ENCODE measurements at places on chromosomes 11 and 22.

GRCh38 chr11:126407101-126407521 lies 51.6 kb downstream of the ST3GAL4 start:
- DNase-seq: no peak

DNA sequence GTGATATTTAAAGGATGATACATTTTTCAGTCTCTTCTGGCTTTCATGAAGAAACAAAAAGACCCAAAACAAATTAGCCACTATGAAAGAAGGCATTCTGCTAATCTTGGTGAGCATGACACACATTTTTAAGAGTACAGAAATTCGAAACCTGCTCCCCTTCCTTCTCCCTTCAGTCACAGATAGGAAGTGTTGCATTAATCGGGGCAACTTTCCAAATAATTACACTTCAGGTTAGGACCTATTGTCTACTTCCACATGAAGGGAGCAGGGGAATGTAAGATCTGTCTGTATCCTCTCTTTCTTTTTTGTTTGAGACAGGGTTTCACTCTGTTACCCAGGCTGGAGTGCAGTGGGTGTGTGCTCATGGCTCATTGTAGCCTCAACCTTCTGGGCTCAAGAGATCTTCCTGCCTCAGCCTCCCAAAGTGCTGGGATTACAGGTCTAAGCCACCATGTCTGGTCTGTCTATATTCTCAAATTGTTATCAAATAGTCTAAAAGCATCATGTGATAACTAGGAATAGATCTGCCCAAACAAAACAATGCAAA lies 45.8 kb downstream of the NCAM1 start:
- DNase-seq: peak; percentile 60

DNA sequence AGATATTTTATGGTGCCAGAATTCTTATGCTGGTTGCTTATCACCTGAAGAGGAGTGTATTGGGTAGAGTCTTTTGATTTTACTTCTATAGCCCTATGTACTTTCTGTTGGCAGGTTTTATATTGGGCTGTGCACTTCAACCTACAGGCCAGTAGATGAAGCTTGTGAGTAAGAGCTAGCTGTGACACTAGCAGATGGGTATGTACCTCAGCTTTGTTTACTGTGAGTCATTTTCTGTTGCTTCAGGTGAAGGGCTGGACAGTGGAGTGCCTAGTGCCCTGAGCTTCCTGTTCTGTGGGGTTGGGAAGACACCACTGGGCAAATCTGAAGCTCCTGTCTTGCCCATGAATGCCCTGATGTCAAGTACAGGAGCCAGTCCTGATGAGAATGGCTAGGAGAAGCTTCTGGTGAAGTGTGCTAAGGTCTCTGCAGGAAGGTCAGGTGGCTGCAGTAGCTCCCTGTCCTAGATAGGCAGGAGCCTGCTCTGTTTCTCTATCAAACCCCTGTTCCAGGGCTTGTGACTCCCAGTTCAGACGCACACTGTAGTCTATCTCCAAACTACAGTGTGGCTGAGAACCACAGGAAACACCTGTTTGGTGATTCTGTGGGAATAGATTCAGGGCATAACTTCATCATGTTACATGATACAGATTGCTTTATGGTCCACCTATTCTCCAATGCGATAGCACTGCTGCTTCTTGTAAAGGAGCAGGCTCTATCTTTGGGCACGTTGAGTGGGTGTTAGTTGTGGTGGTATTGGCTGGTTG lies 755.7 kb downstream of the KCNA4 start:
- no peak for DNase-seq

DNA sequence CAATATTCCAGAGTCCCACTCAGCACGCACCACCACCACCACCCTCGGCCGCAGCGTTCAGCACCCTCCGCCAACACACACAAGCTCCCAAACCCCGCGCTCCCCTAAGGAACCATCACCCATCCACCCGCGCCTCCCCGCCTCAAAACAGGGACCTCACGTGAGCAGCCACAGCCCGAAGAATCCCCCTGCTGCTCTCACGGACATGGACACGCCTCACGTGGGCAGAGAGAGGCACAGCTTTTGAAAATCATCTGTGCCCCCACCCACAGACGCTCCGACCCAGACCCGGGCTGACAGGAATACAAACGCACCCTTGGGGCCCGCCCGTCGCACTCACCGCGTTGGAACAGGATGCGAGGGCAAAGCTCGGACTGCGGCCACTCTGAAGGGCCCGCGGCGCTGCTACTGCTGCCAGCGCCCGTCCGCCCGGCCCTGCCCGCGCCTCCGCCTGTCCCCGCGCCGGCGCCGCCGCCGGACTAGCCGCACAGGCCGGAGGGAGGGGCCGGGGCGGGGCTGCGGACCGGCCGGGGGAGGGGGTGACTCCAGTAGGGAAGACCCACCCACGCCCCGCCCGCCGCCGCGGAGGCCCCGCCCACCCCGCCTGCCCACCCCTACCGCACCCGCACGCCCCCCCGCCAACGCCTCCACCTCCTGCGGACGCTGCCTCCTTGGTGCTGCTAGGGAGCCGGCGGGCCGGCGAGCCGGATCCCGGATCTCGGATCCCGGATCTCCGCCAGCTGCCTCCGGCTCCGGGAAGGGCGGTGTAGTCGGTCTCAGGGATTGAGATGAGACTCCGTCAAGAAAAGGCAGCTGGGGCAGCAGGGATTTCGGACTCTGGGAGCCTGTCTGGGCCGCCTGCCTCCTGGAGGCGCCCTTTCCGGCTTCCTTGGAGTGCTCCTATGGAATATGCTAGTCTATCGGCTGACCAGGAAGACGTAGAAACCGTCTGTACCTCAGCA lies at the start of gene TRIM3:
TSS of gene TRIM3 (minus strand) at position 491 of the 962 bp plus-strand sequence. CDS start 8,246 bp downstream, outside the sequence.
- DNase-seq: peak; percentile 97

GRCh38 chr11:96185220-96185768 lies 157.7 kb downstream of the MAML2 start:
- no peak for DNase-seq

DNA sequence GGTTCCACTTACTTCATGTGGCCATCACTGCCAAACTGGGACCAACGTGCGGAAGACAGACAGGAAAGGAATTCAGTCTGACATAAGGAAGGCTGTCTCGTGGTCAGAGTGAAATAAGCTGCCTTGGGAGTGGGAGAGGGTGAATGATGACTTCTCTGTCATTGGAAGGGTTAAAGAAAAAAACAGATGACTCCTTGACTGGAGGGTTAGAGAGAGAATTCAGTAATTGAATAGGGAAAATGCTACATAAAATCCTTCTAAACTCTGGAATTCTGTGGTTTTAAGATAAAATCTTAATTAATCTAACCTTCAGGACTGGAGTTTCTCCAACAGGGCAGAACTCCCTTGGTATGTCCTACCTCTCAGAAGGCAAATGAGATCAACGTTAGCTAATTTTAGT lies 33.8 kb downstream of the RAB30 start:
- no peak for DNase-seq

DNA sequence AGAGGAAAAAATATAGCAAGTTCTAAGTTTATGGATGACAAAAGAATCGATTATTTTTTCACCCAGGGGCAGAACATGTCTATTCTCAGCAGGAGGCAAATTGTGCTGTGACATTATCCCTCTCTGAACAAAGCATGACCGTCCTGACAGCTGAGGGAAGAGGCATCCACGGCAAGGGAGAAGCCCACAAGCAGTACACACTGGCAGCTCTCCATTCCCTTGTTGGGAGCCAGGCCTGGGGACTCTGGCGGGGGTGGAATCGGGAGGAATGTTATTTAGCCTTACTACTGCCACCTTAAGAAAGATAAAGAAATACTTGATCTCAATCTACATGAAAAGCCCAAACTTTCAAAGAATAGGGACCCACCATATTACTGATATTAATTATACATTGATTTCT lies 3.4 kb downstream of the KIRREL3 start:
- peak; percentile 52 for DNase-seq

DNA sequence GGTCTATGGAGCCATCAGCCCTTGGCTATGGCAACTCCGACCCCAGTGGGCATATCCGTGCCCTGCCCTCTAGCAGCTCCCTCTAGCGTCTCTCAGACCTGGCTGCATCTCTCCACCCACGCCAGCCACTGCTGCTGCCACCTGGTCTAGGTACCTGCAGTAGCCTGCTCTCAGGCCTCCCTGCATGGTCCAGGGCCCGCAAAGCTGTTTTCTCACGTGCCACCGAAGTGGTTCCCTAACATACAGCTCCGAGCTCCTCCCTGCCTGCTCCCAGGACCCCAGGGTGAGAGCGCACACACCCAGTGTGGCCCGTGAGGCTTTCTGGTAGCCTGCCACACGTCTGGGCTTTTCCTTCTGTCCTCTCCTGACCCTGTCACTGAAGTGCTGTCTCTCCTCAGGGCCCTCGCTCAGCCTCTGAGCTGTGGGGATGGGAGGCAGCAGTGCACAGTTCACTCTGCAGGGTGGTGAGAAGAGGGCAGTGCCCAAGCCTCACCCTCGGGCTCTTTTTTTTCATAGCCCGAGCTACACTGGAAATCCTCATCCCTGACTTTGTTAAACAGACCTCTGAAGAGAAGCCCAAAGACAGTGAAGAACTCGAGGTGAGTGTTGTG lies 14.3 kb downstream of the DGCR8 start:
- DNase-seq: no peak

DNA sequence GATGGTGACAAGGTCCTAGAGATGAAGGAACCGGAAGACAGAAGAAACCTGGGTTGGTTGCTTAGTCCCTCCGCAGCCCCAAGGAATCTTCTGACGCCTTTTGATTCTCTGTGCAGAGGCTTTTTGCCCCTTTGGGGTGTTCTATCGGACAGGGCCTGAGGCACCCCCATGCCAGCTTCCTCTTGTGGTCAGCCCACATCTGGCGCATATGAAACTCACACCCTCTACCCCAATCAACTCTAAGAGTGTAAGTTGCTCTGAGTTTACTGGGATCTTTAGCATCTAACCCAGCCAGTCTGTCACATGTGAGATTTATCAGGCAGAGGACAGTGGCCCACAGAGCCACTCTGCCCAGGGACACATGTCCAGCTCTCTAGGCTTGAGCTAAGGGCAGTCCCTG lies 17.4 kb downstream of the RASD2 start:
- DNase-seq: no peak

DNA sequence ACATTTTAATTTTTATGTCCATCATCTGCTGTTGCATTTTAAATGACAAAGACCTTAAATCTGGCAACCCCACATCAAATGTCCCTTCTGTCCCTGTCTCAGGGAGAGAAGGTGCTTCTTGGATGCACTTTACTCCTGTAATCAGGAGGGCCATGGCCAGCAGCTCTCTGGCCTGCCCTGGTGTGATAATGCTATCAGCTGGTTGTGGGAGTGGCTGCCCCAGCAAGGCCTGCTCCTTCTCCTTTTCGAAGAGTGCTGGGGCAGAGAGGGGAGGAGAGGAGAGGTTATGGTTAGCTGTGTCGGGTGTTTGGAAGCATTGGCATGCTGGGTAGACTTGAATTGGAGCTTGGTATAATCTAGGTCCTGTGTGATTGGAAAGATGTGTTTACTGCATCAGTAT lies 12.8 kb downstream of the TNRC6B start:
- DNase-seq: no peak

GRCh38 chr22:26448941-26449340 lies 19.9 kb downstream of the ASPHD2 start:
- DNase-seq: no peak

- peak; percentile 76 for DNase-seq
These were observed 64.2 kb downstream of the CACNA1I start for GRCh38 chr22:39634530-39635405.

DNA sequence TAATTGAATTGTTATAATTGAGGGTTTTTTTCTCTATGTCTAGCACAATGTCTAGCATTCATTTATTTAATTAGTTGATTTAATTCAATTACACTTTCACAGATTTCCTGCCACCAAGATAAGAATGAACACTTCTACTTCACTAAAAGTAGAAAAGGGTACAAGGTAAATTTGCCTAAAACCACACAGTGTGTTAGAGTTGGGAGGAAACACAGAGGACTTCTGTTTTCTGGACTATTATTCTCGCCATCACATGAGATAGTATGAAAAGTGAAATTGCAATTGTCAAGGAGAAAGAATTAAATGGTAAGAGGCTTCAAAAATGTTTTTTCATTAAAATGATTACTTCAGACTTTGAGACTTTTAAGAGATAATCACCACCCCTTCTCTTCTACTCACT lies 109.5 kb downstream of the ETS1 start:
- no peak for DNase-seq

- DNase-seq: peak; percentile 78
These were observed 31.3 kb downstream of the TMEM123 start for GRCh38 chr11:102421261-102421660.

- no peak for DNase-seq
These were observed 4.3 kb downstream of the ATL3 start for GRCh38 chr11:63666874-63667273.

- peak; percentile 96 for DNase-seq
These were observed at the start of gene TRABD for GRCh38 chr22:50185375-50186087. TRABD (plus strand) TSS chr22:50185913; CDS start chr22:50193061, 7,148 bp downstream.

DNA sequence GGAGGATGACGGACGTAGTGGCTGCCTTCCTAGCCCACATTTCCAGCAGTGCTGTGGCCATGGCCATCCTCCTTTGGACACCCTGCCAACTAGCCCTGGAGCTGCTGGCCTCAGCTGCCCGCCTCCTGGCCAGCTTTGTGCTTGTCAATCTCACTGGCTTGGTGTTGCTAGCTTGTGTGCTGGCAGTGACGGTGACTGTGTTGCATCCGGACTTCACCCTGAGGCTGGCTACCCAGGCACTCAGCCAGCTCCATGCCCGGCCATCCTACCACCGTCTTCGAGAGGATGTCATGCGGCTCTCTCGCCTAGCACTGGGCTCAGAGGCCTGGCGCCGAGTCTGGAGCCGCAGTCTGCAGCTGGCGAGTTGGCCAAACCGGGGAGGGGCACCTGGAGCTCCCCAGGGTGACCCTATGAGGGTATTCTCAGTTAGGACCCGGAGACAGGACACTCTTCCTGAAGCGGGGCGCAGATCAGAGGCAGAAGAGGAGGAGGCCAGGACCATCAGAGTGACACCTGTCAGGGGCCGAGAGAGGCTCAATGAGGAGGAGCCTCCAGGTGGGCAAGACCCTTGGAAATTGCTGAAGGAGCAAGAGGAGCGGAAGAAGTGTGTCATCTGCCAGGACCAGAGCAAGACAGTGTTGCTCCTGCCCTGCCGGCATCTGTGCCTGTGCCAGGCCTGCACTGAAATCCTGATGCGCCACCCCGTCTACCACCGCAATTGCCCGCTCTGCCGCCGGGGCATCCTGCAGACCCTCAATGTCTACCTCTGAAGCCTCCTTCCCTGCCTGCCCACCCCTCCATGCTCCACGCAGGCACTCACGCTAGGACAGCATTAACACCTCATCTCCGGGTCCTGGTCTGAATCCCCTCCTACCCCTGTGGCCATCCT lies 1.6 kb downstream of the RNF26 start:
- no peak for DNase-seq

DNA sequence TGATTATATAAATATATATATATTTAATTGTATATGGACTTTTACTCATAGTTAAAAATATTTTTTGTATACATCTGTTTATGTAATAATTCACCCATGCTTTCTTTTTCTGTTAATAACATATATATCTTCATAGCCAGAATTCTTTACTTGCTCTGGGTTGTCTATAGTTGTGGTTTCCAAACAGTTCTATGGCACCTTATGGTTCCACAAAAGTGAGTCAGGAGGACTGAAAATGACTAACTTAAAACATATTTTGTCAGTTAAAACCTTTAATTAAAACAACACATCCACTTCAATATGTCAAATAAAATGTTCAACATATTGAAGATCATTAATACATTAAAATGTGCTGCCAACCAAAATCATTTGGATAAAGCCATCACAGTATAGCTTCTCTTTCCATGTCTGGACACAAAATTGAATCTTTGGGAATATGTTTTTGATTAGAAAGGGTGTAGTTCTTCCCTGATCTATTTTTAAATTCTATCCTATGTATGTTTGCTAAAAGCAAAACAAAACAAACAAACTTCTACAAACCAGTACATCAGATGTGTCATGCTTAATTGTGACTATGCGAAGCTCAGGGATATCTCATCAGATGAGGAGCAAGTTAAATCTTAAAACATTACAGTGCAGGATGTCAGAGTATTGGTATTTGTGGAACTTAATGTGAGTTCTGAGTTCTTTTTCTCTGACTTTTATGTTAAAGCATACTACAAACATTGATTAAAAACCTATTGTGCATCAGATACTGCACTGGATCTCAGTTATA lies 1488.4 kb upstream of the TENM4 start:
- DNase-seq: no peak

All from NCI-H69 (cell line).